H54 (cell line): ENCODE measurements at places on chromosomes 12 and 14.
A peak's percentile ranks its signal among the peaks of the same experiment; 100 is the strongest.

GRCh38 chr12:5965950-5966383, 20.9 kb upstream of the ANO2 start:
- peak; percentile 53 for DNase-seq

GRCh38 chr12:129848876-129849275, 54.9 kb downstream of the TMEM132D start:
- no peak for DNase-seq

DNA sequence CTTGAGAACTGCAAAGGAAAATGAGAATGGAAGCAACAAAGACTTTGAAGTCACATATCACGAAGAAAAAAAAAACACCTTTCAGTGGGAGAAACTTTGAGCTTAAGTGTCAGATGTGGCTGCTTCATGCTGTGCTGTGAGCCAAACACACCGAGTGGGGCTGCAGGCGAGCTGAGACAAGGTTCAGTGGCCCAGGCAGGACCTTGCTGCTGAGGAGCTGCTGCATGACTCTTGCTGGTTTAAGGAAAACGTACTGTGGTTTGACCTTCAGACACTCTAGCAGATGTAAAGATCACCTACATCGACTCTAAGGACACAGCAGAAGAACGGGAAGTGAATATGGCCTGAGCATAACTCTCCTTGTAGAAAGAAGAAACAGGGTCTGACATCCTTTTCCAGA, 118.1 kb upstream of the OR4E1 start:
- DNase-seq = no peak

DNA sequence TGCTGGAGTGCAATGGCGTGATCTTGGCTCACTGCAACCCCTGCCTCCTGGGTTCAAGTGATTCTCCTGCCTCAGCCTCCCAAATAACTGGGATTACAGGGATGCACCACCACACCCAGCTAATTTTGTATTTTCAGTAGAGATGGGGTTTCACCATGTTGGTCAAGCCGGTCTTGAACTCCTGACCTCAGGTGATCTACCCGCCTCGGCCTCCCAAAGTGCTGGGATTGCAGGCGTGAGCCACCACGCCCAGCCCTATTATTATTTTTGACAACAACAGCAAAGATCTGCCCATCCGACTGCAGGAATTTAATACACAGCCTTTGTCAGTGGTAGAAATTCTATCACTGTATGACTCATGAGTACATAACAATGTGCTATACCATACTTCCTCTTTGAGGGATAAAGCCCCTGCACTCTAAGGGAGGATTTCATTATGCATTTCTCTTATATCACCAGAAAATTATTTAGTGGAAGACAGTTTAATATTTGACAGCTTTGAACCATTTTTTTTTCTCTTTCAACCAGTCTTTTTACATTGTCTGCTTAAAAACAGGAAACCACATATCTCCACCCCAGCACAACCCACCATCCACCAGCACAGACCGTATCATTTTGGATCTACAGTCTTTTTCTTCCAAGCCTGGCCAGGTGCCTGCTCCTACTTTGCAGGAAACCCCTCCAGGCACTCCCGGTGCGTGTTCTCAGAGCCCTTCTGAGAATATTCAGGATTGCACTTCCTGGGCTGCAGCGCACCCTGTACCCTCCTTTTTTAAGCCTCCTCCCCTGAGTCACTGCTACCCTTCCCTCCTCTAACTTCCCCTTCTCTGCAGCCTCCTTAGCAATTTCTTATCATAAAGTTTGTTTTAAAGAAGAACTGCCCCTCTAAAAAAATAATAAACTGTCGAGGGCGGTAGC, 594 bp downstream of the ARHGDIB start:
- peak; percentile 15 for DNase-seq

DNA sequence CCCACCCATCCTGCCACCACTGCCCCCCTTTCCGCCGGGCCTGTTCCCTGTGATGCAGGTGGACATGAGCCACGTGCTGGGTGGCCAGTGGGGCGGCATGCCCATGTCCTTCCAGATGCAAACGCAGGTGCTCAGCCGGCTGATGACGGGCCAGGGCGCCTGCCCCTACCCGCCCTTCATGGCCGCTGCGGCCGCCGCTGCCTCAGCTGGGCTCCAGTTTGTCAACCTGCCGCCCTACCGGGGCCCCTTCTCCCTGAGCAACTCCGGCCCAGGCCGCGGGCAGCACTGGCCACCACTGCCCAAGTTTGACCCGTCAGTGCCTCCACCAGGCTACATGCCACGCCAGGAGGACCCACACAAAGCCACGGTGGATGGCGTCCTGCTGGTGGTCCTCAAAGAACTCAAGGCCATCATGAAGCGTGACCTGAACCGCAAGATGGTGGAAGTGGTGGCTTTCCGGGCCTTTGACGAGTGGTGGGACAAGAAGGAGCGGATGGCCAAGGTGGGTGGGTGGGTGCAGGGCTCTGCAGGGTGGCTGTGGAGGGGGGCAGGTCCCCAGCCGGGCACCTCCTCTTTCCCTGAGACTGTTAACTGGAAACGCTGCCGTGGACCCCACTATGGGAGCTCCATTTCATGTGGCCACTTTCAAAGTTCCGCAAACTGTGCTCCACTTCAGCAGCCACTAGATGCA, 10.8 kb downstream of the SETD1B start:
- DNase-seq = no peak

DNA sequence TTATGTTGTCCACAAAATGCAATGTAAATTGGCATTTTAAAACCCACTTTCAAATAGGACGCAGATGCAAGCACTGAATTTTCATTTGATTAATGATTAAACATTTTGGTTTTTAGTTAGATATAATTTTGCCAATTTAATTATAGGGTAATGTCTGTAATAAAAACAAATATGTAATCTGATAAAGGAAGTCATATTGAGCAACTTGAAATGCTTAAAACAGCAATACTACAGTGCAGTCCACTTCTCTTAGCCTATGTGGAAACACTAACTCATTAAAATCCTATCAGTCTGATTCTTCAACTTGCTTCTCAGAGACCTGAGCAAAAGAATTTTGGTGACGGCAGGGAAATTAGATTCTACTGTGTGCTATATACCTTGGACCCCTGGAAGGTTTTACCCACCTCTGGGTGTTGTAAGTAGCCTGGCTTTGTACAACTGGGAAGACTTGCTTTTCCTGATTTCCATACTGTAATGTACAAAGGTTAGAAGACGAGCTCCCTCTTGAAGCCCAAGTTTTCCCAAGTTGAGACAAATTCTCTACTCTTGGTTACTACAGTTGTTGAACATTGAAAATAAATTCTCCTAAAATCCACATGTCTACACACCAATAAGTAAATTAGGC, 4.1 kb downstream of the TRHDE start:
- no peak for DNase-seq

GRCh38 chr12:25940886-25941285, 17.6 kb upstream of the RASSF8 start:
- no peak for DNase-seq

DNA sequence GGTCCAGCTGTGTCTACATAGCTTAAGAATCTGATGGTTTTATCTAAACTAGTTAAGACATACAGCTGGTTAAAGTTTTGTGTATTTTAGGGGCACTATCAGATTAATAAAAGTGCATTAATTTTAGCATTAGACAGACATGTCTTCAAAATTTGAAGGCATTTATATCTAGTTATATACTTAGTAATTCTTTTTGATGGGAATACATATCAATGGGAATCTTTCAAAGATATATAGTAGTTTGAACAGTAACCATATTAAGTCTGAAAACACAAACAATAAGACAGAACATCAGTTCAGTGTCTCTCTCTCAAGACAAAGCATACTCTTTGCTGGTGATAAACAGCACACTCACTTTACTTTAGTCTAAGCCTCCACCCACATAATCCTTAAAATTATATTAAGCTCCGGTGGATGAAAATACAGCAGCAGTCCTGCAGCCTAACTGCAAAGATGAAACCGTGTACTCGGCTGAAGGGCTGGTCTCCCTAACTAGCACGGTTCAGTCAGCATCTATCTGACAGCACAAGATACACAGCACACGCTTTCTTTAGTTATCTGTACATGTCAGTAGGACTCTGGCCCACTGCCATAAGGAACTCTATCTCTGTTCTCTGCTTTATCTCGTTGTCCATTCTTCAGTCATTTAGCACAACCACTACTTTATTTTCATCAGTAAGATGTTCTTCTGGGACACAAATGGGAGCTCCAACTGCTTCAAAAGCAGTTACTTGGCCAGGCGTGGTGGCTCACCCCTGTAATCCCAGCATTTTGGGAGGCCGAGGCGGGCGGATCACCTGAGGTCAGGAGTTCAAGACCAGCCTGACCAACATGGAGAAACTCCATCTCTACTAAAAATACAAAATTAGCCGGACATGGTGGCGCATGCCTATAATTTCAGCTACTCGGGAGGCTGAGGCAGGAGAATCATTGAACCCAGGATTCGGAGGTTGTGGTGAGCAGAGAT, 80.5 kb downstream of the MED13L start:
- no peak for DNase-seq

DNA sequence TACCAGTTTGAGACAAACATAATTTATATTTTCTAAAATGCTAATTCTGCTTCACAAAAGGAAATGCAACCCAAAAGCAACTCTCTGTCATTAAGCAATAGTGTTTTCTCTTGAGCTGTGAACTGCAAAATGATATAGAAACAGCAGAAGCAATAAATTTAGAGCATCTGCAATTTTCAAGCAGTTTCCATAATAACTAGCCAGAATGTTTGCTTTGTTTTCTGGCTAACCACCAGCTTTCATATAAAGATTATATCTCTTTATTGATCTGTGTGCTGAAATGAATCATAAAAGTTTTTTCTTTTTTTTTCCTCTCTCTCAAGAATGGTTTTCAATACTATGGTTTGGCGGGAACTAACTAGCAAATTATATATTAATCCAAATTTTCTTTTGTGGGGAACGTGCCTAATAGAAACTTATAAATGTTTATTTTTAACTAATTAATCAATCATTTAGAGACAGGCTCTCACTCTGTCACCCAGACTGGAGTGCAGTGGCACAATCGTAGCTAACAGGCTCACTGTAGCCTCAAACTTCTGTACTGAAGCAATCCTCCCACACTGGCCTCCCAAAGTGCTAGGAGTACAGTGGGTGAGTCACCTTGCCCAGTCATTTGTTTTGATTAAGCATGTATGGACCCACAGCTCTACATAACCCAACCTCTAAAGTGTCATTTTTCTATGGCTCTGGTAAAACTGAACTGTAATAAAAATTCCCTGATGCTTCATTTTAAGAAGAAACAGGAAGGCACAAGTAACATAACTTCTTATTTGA, 830.1 kb upstream of the MGAT4C start:
- DNase-seq = no peak

GRCh38 chr12:38384816-38385378, 68.3 kb downstream of the ALG10B start:
- no peak for DNase-seq

- no peak for DNase-seq
These were observed 871 bp upstream of the COQ5 start for GRCh38 chr12:120529641-120530417.

- DNase-seq = no peak
These were observed 28.8 kb upstream of the GZMB start for GRCh38 chr14:24662753-24663152.

- no peak for DNase-seq
These were observed 263.0 kb upstream of the SOX5 start for GRCh38 chr12:24212496-24212895.

- no peak for DNase-seq
These were observed 903 bp downstream of the BRF1 start for GRCh38 chr14:105299654-105300541.

- no peak for DNase-seq
These were observed 45.9 kb downstream of the GPR135 start for GRCh38 chr14:59419303-59419702.

DNA sequence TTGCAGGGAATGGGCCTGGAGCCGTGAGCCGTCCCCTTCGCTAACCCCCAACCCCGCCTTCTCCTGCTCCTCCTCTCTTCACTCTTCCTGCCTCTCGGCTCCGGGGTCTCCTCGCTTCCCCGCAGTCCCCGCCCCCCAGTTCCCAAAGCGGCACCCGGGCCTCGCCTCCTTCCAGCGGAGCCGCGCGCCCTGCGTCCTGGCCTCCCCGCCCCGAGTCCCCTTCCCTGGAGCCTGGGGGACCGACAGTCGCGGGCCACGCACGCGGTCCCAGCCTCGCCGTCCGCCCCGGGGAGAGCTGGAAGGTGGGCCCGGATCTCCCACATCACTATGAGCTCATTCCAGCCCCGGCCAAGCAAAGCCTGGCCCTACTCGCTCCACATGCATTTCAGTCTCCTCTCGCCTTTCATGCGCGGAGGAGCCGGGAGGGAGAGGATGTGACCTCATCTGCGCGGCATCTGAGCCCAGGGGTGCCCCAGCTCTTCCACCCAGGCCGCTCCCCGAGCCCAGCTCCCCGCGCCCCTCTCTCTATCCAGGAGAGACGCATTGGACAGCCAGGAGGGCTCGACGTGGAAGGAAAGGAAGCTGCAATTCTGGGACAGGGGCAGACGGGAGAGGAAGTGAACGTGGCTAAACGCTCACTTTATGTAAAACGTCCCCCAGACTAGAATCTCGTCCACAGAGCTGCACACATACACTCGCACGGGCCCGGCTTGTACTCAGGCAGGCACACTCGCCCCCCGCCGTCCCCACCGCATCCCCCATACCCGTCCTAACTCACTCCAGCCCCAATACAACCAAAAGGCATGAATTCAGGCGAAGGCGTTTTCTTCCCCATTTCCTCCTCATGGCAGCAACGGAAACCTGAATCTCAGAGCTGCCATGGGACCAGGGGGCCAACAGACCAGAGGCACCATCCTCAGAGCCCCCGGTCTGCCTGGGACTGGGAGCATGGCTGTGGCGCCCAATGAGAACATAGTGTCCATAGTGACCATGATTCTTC, 108.7 kb upstream of the CCND2 start:
- DNase-seq = peak; percentile 26

DNA sequence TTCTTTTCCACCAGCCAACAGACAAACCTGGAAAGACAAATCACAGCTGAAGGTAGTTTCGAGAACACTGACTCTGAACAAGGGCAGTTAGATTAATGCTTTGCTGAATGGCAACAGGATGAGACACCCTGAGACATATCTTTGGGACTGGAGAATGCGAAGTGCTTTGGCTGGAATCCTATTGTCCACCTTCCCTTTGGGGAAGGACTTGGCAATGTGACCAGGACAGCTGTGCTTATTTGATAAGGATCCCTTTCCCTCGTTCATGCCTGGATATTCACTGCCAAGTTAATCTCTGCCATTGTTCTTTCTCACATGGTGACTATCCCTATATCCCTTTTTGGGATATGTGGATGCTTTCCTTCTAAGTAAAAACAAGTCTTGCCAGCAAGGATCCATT, 537.1 kb upstream of the SEL1L start:
- DNase-seq = no peak

- DNase-seq = no peak
These were observed 142.8 kb upstream of the FLRT2 start for GRCh38 chr14:85387181-85387580.

- DNase-seq = no peak
These were observed 4.7 kb downstream of the CISTR start for GRCh38 chr12:53747095-53747494.
